ENCODE measurements at places on chromosomes 11 and 22.
A peak's percentile ranks its signal among the peaks of the same experiment; 100 is the strongest.

DNA sequence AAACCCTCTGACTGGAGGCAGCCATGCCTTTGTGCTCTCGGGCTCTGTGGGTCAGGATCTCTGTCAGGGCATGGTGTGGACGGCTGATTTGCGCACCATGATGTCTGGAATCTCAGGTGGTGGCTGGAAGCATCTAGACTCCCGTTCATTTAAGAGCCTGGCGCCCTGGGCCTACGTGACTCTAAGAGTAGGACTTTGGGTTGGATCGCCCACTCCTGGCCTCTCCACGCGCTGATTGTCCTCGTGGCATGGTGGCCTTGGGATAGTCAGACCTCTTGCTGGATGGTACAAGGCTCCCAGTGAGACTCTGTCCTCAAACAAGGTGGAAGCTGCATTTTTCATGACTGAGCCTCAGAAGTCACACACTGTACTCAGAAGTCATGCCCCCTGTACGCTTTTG lies 224.3 kb downstream of the TBC1D22A start:
- no peak for DNase-seq

DNA sequence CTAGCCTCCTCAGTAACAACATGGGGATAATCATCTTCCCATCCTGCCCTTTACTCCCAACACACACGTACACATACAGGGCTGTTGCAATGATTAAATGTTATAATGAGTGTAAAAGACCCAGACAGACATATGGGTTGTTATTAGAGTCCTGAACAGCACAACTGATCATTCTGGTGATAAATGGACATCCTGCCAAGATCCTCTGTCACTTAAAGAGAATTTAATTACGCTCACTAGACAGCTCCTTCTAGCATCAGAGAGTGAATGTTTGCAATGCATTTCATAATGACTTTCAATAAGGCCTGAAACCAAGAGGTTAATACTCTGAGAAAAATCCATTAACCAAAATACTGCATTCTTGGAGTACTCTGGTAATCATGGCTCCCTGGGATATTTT lies 115.8 kb downstream of the KCNC1 start:
- DNase-seq: no peak

DNA sequence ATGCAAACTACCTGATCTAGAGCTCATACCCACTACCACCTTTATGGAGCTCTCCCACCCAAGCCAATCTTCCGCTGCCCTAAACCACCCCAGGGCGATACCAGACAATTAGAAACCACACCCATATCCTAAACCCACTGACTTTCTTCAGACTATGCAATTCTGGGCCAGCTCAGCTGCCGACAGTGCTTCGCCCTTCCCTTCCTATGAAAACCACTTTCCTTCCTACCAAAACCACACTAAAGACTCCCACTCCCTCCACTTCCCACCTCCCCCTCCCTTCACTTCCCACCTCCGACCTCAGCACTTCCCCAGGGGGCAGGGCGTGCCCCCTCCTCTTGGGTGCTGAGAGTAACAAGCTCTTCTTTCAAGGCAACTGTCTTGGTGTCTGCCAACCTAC lies 25.1 kb downstream of the B3GAT1 start:
- DNase-seq: no peak

DNA sequence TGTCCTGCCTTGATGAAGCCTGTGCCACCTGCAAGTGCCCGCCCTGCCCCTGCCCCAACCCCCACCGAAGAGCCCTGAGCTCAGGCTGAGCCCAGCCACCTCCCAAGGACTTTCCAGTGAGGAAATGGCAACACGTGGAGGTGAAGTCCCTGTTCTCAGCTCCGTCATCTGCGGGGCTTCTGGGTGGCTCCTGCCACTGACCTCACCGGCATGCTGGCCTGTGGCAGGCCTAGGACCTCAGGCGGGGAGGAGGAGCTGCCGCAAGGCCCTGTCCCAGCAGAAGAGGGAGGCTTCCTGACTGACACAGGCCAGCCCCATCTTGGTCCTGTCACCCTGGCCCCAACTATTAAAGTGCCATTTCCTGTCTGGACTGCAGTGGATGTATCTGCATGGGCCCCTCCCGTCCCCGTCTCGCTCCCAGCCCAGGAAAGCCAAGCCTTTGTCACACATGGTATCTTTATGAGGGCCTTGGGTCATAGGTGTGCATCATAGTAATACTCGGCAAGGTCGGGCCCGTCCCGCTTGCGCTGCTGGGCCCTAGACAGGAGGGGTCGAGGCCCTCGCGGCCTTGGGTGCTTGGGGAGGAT lies 882 bp downstream of the FREY1 start:
- DNase-seq: no peak

GRCh38 chr11:123409456-123410217 lies 20.4 kb upstream of the GRAMD1B start:
- DNase-seq: no peak

DNA sequence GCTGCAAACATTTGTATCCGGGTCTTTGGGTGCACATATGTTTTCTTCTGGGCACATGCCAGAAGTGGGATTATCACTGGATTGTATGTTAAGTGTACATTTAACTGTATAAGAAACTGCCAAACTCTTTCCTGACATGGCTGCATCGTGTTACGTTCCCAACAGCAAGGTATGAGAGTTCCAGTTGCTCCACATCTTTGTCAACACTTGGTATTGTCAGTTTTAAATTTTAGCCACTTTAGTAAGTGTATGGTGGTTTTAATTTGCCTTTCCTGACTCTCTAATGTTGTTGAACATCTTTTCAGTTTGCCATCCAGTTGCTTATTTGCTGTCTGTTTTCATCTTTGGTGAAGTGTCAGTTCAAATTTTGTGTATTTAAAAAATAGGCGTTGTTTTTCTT lies 22.5 kb upstream of the SMIM38 start:
- DNase-seq: no peak

GRCh38 chr22:20981787-20982562 lies at the start of gene LZTR1:
TSS of gene LZTR1 (plus strand) at chr22:20982297. CDS start at chr22:20982372, 75 bp downstream.
- peak; percentile 85 for DNase-seq

DNA sequence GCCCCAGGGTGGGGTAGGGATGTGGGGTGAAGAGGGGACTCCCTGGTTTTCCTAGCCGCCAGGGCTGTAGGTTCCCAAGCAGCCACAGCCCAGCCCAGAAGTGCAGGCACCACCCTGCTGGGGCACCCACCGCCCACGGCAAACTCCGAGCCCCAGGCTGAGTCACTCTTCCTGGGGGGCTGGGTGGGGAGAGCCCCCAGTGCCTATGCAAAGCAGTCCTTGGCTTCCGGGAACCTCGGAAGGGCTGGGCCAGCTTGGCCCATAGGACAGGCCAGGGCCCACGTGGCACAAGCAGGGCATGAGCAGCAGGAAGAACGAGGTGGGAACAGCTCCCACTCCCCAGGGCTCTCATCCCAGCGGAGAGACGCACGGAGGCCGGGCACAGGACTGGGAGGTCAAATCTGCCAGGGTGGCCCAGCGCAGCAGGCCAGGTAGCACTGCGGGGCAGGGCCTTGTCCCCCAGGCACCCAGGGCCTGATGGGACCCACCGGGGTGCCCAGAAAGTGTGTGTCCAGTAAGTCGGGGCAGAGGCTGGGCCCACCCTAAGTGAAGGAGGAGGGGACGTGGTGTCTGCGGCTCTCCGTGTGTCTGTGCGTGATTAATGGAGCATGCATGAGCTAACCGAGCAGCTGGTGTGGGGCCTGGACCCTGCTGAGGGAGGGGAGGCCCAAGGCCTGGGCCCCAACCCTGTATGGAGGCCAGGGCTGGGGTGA lies 4.6 kb upstream of the IL17REL start:
- no peak for DNase-seq

DNA sequence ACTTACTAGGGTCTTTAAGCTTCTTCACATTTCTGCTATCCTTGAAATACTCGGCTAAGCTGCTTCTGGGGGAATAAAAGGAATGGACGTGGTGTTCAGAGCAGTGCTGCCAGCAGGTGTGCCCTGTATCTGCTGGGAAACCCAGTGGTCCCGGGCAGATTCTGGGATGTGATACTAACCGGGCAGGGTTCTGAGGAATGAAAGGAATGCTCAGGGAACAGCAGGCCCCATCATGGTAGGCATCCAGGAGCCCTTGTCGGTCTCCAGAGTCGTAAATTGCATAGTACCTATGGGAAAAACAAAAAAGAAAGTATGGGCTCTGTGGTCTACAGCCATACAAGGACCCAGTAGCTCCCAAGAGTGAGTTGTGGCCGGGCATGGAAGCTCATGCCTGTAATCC lies 4.5 kb upstream of the TMEM223 start:
- DNase-seq: no peak

DNA sequence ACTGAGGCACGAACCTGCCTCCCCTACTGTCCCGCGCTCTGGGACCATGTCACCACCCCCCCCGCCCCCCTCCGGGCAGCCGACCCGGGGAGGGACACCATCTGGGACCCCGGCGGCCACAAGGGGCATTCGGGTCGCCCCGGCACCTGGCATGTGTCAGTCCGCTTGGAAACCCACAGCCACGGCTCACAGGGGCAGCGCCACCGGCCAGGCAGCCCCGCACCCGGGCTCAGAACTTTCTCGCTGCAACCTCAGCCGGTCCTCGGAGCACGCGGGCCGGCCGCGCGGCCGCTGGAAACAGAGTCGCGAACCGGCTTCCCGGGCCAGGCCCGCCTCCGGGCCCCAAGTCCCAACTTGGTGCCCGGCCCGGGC lies 159.9 kb upstream of the GRK3 start:
- DNase-seq: no peak

DNA sequence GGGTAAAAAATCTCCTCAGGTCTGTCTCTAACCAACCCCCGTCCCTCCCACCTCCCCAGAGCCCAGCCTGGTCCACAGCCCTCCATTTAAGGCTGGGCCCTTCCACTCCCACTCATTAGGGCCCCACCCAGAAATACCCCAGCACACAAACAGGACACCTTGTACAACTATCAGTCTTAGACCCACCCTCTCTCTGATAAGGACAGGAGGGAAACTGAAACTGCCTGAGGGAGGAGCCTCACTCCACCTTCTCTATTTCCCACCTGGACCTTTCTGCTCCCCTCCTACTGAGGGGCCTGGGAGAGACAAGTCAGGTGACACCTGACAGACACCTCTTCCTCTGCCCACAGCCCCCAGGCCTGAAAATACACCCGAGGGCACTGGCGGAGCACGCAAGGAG lies 90.2 kb downstream of the PLEKHA7 start:
- no peak for DNase-seq

DNA sequence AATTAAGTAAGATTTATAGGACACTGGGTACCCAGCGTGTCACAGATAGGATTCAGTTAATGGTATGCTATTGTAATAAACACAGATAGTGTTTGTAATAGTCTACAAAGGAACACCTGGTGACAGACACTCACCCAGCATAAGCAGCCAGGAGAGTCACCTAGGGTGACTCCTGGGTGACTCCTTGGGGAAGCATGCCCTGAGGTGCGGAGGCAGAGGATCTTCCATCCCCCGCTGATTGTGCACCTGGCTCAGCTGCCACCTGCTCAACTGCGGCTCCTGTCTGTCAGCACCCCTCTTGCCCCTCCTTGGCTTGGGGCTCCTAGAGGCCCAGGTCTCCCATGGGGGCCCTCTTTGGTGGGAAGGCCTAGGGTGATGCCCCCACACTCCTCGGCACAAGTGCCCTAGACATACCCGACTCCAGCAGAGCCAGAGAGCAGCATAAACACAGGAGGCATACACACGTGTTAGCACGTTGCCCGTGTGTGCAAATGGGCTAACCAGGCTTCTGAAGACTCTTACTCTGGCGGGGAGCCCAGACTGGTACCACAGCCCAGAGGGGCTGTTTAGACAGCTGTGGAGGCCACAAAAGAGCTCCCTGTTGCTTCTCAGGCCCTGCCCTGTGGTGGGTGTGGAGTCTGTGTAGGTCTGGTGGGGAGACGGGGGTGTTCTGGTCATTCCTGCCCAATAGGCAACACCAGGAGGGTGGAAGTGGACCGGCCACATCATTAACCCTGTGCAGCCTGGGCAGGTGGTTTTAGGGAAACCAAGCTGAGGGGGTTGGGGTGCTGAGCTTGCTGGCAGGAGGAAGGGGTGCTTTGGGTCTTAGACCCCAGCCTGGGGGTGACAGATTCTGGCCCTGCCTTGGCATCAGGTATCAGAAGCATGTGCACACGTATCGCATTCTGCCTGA lies 3.0 kb downstream of the INPPL1 start:
- peak; percentile 15 for DNase-seq

GRCh38 chr11:27658535-27659236 lies 41.6 kb downstream of the BDNF start:
- DNase-seq: no peak

GRCh38 chr11:122851366-122851966 lies 13.2 kb downstream of the CRTAM start:
- no peak for DNase-seq

GRCh38 chr22:45884201-45885062 lies 92.5 kb downstream of the WNT7B start:
- DNase-seq: no peak

- no peak for DNase-seq
Measured at GRCh38 chr11:29781268-29781667, 235.6 kb downstream of the KCNA4 start.

- DNase-seq: no peak
Measured at GRCh38 chr11:14975252-14975587, 3.1 kb upstream of the CALCA start.

DNA sequence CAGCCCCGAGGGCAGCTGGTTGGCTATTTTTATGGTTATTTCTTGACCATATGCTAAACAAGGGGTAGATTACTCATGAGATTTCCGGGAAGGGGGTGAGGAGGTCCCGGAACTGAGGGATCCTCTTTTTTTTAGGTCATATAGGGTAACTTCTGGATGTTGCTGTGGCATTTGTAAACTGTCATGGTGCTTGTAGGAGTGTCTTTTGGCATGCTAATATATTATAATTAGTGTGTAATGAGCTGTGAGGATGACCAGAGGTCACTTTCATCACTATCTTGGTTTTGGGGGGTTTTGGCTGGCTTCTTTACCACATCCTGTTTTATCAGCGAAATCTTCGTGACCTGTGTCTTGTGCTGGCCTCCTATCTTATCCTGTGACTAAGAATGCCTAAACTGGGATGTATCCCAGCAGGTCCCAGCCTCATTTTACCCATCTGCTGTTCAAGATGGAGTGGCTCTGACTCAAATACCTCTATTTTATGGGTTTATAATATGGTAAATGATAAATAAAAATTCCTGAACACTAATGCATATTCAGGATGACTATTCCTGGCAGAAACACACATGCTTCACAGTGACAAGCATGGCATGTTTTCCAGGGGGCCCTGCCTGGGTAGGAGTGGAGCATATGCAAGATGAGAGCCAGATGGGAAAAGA lies 11.2 kb downstream of the KREMEN1 start:
- DNase-seq: peak; percentile 86

DNA sequence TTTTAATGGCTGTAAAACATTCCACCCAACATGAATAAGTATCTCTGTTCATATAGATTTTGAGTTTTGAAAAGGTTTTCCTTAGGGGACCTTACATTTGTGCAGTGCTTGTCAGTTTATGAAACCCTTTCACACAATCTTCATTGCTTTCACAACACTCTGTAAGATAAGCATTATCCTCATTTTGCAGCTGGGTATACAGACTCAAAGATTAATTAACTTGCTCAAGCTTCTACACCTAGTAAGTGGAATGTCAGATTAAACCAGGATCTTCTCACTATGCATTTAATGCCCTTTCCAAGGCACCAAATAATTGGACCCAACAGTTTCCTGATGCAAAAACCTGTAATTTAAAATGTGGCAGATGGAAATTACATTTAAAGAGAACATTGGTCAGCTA lies 11.6 kb upstream of the GAB2 start:
- no peak for DNase-seq

All from EH (cell line).